ENCODE measurements at places on chromosomes 7 and 10. TPM values are rescaled to one million over a fixed set of nuclear protein-coding genes. Genes with fewer than 3 reads are reported as not detected.

Gene IGFBP3
- 4.1 TPM for total RNA-seq

Gene PGAM2
- total RNA-seq, result not detected

Gene SYT15
- total RNA-seq, result 0.79 TPM

Gene CCM2
- 134 TPM for total RNA-seq

Gene MUC12
- not detected for total RNA-seq

Gene RNLS
- total RNA-seq, result 1.8 TPM

Gene ARHGEF5
- total RNA-seq, result 11.0 TPM

Gene PAX4
- not detected for total RNA-seq

Gene MOGAT3
- not detected for total RNA-seq

Gene ODAD2
- total RNA-seq, result not detected

- no peak for DNase-seq
These were observed 85.4 kb upstream of the SVIL start for GRCh38 chr10:29720149-29720548.

- peak; percentile 54 for DNase-seq
These were observed 8.0 kb downstream of the PSD start for GRCh38 chr10:102410429-102411073.

- DNase-seq, result no peak
These were observed 16.5 kb upstream of the GPR26 start for GRCh38 chr10:123649676-123650075.

DNA sequence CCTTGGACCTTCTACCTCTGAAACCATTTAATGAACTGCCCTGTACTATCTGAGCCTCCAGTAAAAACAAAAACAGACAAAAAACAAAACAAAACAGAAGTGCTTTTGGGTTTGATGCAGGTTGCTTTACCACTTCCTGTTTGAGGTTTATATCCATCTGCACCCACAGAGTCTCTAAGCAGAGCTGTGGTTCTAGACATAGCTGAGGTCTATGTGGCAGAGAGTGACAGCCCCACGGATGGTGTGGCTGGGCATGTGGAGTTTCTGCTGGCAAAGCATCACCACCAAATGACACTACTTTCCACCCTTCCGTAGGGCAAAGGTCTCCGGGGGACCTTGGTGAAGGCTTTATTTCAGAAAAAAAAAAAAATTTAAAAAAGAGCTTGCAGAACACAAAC lies 754.2 kb downstream of the GRID1 start:
- peak; percentile 78 for DNase-seq

GRCh38 chr7:79837915-79838314 lies 296.7 kb upstream of the GNAI1 start:
- no peak for DNase-seq

DNA sequence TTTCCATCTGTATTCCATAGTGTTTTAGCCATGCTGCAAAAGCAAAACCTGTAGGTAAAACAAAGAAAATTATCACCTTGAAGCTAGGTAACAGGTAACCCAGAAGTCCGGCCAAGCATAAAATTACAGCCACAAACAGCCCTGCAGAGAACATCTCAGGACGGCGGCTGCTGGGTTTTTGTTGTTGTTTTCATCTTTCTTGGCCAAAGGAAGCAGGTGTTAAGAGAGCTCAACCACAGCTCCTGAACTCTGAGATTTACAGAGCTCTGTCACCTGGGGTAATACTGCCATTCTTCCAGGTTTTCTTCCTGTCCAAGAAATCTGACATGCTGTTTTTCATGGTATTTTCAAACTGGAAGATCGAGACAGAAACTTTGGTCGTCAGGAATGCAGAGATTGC lies 847 bp upstream of the SCIN start:
- no peak for DNase-seq

- DNase-seq, result no peak
These were observed 122.7 kb upstream of the PDSS1 start for GRCh38 chr10:26574783-26575182.

- no peak for DNase-seq
These were observed 14.0 kb upstream of the INSIG1 start for GRCh38 chr7:155283565-155284194.

DNA sequence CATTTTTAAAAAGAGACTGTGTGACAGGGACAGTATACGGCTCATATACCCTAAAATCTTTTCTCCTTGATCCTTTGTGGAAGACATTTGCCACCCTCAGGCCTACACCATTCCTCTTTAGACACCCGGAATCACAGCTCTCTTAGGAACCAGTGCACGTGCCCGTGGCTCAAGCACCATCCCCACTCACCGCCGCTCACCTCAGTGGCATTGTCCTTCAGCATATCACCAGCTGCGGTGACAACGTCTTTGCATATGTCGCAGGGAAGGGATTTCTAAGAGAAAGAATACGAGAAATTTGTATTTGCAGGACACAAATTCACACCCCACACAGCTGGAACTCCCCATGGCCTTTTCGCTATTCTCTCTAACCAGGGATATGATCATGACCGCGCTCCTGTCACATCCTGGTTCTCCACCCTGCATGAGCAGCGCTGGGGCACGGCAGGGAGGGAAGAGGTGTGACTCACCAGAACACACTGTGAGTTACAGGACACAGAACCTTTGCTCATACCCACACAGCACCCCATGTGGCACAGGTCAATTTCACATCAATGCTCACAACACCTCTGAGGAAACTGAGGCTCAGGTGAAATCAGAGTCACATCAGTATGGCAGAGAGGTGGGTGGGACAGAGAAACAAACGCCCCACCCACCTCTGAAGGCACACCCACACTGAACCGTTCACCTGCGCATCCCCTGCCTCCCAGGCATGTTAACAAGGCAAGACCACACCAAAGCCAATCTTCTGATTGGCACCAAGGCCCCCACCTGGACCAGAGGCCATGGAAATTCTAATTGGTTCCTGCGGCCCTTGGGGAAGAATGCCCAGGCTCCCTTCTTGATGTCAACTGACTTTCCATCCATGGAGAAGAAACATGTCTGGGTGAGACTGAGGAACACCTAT lies 19.2 kb downstream of the PSAP start:
- no peak for DNase-seq

- DNase-seq, result no peak
These were observed 115.6 kb downstream of the CDH23 start for GRCh38 chr10:71512312-71512711.

- no peak for DNase-seq
These were observed 143.3 kb downstream of the TES start for GRCh38 chr7:116353647-116354046.

DNA sequence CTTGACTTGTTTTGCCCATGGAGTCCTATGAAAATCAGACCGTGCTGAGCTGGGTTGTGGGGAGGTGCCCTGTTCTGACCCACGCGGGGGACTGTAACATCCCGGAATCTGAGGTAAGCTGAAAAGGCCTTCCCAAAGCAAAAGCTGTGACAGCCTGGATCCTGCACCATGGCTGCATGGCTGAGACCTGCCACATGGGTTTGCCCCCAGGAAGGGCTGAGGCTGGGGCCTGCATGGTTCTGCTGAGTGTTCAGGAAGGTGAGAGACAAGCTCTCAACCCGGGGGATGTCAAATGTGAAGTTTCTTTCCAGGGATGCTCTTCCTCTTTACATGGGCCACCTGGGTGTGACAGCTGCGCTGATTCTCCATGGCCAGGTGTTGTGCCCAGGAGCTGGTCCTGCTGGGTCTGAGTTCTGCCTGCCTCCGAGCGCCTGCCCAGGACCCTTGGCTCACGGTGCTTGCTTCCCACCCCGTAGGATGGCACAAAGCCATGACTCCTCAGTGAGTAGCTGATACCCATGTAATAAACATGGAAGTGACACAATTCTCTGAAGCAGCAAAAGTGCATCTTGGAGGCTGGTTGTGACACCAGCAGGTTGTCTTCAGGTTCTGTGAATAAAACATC lies 58.3 kb downstream of the VIPR2 start:
- DNase-seq, result no peak

GRCh38 chr10:73900064-73900463 lies 10.9 kb upstream of the PLAU start:
- DNase-seq, result no peak

- no peak for DNase-seq
These were observed 33.4 kb downstream of the DCLRE1A start for GRCh38 chr10:113820507-113820906.

DNA sequence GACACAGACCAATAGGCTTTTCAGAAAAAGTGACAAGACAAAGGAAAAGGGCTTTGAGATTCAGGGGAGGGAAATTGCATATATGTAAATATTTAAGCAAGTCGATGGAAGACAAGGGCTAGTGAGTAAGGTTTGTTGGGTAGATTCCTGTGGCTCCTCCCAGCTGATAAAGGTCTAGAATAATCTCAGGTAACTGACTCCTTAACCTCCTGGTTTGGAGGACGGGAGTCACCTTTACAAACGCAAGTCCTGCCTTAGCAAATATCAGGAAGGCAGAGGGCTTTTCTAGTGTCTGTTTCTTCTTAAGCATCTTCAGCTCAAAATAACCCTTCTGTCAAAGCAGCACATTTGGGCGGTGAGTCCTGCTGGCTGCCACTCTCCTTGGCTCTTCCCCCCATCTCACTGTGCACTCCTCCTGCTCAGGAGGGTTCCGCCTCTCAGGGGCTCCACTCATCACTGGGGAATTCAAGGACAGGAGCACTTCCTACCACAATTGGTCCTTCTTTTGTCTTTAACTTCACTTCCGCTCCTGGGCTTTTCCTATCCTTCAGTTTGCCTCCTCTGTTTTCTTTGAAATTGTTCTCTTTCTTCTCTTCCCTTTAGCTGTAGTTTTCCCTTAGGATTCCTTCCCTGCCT lies 496.3 kb upstream of the KLF6 start:
- DNase-seq, result no peak

- no peak for DNase-seq
These were observed 83.7 kb downstream of the KIAA1217 start for GRCh38 chr10:24292304-24293293.

GRCh38 chr10:106942035-106942662 lies 222.4 kb downstream of the SORCS1 start:
- no peak for DNase-seq

- no peak for DNase-seq
These were observed 20.4 kb upstream of the CCSER2 start for GRCh38 chr10:84308021-84308420.

DNA sequence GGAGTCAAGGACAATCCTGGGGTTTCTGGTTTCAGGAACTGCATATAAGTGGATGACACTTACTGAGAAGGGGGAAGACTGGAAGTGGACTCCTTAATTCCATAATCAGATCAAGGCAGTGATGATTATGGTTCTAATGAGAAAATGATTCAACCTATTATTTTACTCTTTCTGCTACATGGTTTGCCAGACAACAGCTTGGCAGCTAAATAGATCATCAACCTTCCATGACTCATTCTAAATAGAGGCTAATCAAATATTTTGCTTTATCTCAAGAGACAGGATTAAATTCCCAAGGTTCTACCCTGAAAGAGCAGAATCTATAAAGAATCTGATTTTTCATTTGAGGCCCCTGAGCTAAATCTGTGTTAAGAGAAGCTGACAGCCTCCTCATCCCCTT lies 46.3 kb downstream of the CNNM1 start:
- no peak for DNase-seq

DNA sequence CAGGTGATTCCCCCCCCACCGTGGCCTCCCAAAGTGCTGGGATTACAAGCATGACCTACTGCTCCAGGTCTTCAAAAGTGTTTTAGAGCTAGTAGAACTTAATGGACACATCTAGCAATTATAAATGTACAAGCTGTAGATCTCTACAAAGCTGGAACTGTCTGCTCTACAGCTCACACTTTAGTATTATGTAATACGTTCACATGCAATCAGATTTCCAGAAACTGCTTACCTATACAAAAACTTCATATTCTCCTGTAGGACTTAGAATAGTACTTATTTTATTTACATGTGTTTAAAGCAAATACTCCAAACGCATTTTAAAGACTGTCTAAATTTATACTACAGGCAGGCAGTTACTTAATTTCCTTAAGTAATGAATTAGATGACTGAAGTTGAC lies 39.2 kb upstream of the ASL start:
- no peak for DNase-seq

- no peak for DNase-seq
These were observed 2.4 kb upstream of the VDAC2 start for GRCh38 chr10:75208181-75208580.

- DNase-seq, result no peak
These were observed 33.4 kb downstream of the OGDH start for GRCh38 chr7:44639671-44640321.
